H9 (cell line): ENCODE measurements at places on chromosomes 4 and X.

- peak; percentile 29 for DNase-seq
Measured at GRCh38 chrX:57752866-57753265, 72.8 kb upstream of the NLRP2B start.

DNA sequence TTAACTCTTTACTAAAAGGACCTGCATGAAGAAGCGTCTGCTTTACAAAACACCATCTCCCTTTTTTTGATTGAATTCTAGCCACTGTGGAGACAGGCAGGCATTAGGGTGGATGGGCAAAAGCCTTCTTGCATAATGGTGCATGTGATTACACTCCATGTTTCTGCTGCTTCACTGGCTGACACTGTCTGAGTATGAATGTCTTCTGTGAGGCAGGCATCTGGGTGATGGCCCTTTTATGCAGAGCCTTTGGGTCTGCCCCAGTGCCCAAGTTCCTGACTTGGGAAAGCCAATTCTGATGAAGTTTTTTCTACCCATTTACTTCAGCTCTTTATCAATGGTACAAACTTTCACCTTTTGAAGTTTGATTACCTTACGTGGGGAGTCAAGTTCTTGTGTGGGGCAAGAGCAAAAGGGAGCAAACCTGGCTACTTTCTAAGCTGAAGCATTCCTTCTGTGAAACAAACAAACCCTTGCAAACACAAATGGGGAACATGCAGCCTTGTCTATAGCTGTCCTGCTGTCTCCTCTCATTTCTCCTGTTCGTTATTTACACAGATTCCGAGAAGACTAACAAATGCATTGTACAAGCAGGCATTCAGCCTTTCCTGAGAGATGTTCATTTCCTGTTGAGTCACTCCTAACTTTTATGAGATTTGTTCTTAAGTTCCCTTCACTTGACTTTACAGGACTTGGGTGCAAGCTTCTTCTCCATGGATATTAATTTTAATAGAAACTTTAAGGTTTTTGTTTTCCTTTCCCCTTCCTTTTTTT lies 301.9 kb downstream of the TLL1 start:
- no peak for DNase-seq

- DNase-seq = no peak
Measured at GRCh38 chrX:38514016-38514854, 47.1 kb upstream of the TSPAN7 start.

DNA sequence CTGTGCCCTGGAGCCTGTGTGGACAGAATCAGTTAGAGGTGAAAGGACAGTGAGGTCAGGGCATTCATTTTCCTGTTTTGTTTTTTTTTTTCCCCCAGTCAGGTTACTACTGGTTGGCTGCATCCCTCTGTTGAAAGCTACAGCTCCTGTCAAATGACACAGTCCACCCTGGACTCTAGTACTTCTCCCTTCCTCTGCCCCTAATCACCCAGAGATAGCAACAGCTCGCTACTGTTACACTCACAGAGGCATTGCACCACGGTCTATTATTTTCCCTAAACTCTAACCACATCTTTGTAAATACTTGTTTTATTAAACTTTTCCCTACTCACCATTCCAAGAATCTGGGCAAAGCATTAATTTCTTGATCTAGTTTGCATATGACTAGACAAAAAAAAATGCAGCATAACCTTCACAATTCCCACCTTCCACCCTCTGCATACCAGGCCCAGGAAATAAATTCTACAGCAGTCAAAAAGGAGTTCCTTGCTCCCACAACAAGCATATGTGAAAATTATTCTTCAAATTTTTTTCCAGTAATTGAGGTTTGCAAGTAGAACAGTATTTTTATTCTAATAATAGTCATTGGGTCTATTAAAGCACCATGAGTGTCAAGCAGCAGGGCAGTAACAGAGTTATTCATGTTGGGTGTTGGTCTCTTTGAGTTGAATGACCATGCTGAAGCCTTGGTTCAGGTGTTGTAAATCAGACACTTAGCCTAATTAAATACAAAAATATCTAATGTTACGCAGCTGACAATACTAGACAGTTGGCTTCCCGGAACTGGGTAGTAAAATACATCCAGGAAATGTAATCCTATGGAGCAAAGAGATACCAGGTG lies 329.2 kb downstream of the INPP4B start:
- no peak for DNase-seq

DNA sequence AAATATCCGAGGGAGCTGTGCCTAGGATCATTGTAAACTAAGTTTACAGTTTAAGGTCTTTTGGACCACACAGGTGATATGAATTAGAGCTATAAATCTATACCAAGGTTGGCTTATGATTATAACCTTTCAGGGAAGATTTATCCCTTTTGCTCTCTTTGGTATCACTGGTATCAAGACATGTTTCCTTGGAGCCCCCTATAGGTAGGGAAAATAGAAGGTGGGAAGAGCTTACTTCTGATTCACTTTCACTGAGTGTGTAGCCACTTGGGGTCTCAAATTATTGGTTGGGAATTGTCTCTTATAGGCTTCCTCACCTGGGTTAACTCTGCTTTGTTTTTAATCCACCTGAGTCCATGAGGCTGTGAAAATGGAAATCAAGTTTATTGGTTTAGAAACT lies 262.1 kb upstream of the NR3C2 start:
- DNase-seq = no peak

- DNase-seq = no peak
Measured at GRCh38 chr4:26323821-26324220, 3.0 kb downstream of the RBPJ start.

GRCh38 chrX:24301060-24301459 lies 12.8 kb downstream of the SUPT20HL2 start:
- DNase-seq = no peak

GRCh38 chr4:69848028-69848427 lies 11.9 kb downstream of the SULT1E1 start:
- DNase-seq = no peak

DNA sequence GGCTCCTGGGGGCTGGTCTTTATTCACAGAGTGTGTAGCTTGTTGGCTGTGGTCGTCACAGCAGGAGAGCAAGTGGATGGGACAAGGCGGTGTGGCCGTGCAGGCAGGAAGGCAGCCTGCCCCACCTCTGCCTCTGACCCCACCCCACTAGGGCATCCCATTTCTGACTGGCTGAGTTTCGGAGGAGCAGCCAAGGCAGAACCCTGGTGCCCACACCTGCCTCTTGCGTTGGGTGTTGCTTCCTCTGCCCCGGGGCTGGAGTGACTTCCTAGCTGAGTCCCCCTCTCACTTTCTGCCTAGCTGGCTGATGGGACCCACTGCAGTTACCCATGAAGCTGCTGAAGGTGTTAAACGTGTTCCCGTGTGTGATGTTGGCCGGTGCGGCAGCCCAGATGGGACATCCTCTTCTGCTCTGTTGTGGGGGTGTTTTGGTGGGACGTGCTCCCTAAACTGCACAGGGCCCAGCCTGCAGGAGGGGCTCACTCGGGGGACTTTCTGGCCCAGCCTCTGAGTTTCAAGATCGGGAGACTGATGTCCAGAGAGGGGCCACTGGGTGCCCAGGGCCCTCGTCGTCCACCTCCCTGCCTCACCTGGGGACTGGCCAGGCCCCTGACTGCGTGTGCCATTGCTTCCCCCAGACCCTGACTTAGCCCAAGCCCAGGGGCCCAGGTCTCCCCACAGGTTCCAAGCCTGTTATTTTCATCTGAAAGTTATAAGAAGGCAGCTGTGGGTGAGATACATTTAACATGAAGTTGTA lies 101.5 kb downstream of the PSAPL1 start:
- no peak for DNase-seq

- no peak for DNase-seq
Measured at GRCh38 chr4:88730811-88731210, 33.2 kb upstream of the NAP1L5 start.
